ENCODE measurements at places on chromosomes 6 and 20.

DNA sequence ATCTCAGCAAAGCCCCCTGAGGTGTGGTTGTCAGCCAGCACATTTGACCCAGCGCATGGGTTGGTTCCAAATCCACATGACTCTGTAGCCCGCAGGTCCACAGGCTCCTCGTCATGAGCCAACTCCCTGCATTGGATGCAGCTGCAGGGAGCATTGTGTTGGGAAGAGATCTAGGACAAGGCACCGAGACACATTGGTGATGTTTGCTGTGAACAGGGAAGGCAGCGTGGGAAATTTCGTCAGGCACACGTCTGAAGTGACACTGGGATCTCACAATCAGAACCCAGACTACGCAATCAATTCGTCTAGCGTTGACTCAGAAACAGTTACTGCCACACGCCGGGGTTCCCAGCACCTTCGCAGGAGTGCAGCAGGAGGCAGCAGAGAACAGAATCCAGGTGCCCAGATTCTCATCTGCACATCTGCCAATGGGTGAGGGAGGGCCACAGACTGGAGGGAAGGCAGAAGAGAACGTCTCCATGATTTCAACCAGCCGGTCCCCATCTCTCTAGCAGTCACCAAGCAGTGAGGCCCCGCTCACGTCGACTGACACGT is 177.0 kb downstream of the TTLL2 start:
- DNase-seq, result peak; percentile 63

GRCh38 chr20:60302875-60303274 is 344.7 kb downstream of the CDH26 start:
- DNase-seq, result no peak

DNA sequence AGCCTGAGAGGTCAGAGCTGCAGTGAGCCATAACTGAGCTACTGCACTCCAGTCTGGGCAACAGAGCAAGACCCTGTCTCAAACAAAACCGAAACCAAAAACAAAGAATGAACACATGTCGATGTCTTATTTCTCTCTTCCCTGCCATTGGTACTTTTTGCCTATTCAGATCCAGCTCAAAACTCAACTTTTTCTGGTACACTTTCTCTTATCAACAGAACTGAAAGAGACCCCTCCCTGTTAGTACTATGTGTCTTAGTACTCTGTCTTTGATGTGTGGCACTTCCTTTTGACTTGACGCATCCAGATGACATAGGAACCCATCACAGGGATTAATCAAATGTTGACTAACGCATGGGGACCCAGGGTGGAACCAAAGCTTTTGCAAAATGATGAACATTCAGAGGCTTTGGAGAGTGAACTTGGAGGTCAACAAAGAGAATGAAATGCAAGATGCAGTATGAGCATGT is 44.8 kb downstream of the AKAP12 start:
- no peak for DNase-seq

DNA sequence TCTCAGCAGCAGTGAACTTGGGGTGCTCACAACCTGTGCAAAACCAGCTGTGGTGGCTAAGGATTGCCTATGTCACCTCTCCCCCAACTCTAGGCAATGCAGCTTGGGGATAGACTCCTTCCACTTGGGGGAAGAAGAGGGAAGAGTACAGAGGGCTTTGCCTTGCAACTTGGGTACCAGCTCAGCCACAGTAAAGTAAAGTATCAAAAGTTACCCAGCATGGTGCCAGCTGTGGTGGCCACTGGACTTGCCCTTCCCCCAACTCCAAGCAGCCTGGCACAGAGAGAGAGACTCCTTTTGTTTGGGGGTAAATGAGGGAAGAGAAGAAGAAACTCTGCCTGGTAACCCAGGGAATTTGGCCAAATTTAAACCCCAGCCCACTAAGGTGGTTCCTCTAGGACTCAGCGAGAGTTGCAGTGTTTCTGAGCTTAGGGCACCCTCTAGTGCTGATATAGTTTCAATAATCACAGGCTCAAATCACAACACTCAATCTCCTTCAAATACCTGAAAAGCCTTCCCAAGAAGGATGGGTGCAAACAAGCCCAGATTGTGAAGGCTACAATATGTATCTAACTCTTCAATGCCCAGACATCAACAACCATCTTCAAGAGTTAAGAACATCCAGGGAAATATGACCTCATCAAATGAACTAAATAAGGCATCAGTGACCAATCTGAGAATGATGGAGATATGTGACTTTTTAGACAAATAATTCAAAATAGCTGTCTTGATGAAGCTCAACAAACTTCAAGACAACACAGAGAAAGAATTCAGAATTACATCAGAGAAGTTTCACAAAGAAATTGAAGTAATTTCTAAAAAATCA is 7.6 kb upstream of the DEFB129 start:
- peak; percentile 55 for DNase-seq
